ENCODE measurements at places on chromosomes 6 and 20. TPM values are rescaled to one million over a fixed set of nuclear protein-coding genes. Genes with fewer than 3 reads are reported as not detected.

DNA sequence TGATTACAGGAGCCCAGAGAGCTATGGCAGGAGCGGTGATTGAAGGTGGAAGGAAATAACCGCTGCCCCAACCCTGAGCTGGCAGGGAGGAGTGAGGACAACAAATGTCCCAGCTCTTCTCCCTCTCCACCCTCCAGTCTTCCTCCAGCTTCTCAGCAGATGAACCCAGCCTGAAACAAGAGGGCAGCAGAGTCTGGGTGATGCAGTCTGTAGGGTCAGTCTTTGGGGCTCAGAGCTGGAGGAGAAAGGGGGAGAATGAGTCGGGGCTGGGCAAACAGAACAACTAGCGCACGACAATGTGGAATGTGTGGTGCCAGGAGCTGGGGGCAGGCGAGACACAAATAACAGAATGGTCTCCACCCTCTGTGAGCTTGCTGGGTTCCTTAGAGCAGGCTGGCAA is 4.5 kb upstream of the GUCA1A start:
- no peaks in the 10 kb centered on the region for H3K27me3 ChIP-seq
- H3K4me1 ChIP-seq, result 0 out of 2 replicates have a peak, but pooled peaks cover 3% of the 10 kb centered on the region
- no peaks in the 10 kb centered on the region for H3K36me3 ChIP-seq
- no peak for DNase-seq
- no peak overlapping the region for H3K27ac ChIP-seq

DNA sequence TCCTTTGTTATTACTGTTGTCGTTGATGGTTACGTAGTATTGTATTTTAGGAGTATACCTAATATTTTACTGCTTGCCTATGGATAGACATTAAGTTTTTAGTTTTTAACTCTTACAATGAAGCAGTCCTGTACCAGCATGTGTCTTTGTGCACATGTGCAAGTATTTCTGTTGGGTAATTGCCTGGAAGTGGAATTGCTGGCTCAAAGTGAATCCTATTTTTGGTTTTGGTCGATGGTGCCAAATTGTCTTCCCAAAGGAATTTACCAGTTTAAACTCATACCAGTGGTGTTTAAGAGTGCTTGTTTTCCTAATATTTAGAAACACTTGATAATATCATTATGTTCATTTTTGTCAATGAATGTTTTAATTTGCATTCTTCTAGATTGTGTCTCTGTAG is 75.5 kb downstream of the ANKS1A start:
- no peaks in the 10 kb centered on the region for H3K27me3 ChIP-seq
- H3K27ac ChIP-seq, result no peak overlapping the region
- no peak overlapping the region for H3K4me3 ChIP-seq
- H3K36me3 ChIP-seq, result no peaks in the 10 kb centered on the region

DNA sequence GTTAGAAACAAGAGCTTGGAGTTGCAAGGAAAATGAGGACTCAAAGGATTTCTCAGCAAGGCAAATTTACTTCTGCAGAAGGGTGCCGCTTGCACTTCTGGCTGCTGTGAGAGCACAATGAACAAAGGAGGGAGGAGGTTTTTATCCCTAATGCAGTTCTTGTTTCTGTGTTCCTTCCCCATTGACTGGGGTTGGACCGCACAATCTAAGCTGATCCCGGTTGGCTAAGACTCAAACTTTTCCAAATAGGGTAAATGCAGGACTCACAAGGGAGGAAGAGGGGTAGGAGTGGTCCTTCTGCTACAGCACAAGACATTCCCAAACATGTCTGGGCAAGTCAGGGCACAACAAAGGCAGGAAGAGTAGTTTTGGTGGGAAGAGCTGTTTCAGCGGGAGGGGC is 249.6 kb upstream of the MOCS1 start:
- no peaks in the 10 kb centered on the region for H3K27me3 ChIP-seq
- H3K4me1 ChIP-seq, result no peaks in the 10 kb centered on the region
- H3K4me3 ChIP-seq, result no peak overlapping the region
- DNase-seq, result no peak

GPR6 gene
- not detected for total RNA-seq

DNA sequence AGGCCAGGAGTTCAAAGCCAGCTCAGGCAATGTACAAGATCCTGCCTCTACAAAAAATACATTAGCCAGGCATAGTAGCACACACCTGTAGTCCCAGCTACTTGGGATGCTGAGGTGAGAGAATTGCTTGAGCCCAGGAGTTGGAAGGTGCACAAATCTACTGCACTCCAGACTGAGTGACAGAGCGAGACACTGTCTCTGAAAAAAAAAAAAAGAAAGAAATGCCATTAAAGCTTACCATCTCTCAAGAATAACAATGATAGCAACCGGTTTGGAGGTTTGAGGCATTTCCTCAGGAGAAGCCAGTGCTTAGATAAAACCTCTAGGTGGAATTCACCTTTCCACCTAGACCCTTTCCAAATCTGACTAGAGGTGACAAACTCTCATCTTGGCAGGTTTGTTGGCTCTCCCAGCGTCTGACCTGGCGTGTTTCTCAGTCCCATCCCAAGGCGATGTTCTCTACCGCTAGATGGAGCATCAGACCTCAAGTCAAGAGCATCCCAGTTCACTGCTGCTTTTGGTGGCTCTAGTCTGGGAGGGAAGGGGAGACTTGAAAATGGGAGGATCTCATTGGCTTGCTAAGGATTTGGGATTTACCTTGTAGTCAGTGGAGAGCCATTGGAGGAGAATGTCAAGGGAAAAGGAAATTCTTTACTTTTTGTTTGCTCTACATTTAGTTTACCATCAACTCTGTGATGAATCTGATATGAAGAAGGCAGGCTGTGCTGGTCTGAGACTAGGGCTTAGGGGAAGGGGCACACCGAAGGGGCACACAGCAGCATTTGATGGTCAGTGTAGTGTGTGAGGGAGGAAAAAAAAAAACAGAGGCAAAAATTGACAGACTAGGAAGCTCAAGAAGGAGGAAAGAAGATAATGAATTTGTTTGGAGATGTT is 67.9 kb downstream of the NCOA7 start:
- peak overlapping the region; percentile 69 for H3K27ac ChIP-seq
- H3K36me3 ChIP-seq, result no peaks in the 10 kb centered on the region
- DNase-seq, result peak; percentile 81
- H3K4me1 ChIP-seq, result peaks cover 13% of the 10 kb centered on the region
- no peaks in the 10 kb centered on the region for H3K27me3 ChIP-seq

CD40 gene
- not detected for total RNA-seq

DNA sequence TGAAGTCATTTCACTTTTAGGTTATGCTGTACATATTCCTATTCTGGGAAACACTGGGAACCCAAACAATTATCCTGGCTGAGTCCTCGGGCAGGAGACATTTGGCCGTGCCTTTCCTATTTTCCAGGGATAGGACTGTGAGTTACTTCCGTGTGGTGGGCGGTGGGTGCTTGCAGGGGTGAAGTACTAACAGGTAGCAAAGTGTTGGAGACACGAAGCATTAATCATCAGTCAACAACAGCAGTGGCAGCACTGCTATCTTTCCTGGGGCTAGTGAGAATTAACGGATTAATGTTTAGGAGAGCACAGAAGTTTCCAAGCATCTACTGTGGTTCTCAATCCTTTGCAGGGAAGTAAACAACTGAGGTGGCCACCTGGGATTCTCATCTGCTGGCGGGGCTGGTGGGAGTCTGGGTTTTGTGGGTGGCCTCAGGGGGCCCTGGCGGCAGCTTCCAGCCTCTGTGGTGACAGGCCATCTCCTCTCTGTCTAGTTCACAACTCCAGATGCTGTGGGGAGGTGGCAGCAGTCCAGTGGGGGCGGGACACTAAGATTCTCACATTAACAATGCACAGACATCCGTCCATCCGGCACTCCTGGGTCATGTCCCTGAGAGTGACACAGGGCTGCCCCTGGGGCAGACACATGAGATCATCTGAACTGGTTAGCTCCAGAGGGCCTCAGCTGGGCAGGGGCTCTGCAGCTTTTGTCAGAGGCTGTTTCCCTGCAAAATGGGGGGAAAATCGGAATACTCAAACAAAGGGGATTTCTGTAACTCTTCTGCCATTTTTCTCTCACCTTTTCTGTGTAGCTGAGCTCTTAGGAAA is 90.9 kb downstream of the GJA10 start:
- no peak overlapping the region for H3K27ac ChIP-seq
- no peak for DNase-seq
- H3K36me3 ChIP-seq, result no peaks in the 10 kb centered on the region
- H3K4me1 ChIP-seq, result no peaks in the 10 kb centered on the region

SLC12A5 gene
- total RNA-seq, result 1.9 TPM

DNA sequence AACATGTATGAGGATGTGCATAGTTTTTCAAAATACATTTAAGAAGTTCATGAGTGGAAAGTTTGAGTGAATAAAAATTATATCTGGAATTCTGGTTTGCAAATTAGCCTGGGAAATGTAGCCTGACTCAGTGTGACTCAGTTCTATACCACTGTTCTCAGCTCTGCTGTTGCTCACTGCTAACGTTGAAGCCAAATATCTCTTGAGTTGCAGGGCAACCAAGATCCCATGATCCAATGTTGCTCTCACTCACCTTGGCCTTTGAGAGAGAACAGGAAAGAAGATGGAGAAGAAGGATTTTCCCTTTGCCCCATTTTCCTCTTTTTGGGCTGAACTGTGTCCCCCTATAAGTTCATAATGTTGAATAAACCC is 28.9 kb downstream of the PSMB9 start:
- no peak overlapping the region for H3K4me3 ChIP-seq
- H3K36me3 ChIP-seq, result no peaks in the 10 kb centered on the region

- no peak overlapping the region for H3K27ac ChIP-seq
- no peaks in the 10 kb centered on the region for H3K4me1 ChIP-seq
- no peaks in the 10 kb centered on the region for H3K36me3 ChIP-seq
- DNase-seq, result no peak
- H3K27me3 ChIP-seq, result no peaks in the 10 kb centered on the region
- no peak overlapping the region for H3K4me3 ChIP-seq
These were observed 142.2 kb upstream of the RNF24 start for GRCh38 chr20:4157516-4157915.

DNA sequence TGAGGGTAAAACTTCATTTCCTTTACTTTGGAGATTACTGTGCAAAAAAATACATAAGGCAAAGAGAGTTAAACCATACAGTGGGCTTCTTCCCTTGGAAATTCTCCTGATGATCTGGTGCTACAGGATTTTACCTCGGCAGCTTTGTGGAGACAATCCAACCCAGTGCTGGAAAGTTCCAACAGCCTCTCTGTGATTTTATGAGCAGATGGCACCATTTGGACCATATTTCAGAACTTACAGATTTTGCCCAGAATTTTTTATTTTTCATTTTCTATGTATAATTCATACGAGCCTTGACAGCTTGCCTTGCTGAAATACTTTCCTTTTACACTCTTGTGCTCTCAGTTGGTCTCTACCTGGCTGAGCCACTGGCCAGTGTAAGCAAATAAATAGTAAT is 43.3 kb upstream of the TNFRSF21 start:
- H3K4me3 ChIP-seq, result no peak overlapping the region
- H3K27ac ChIP-seq, result no peak overlapping the region
- no peaks in the 10 kb centered on the region for H3K4me1 ChIP-seq

- H3K4me3 ChIP-seq, result peak overlapping the region; percentile 86
- no peaks in the 10 kb centered on the region for H3K36me3 ChIP-seq
- no peaks in the 10 kb centered on the region for H3K27me3 ChIP-seq
- H3K4me1 ChIP-seq, result peaks cover 60% of the 10 kb centered on the region
- peak; percentile 83 for DNase-seq
- peak overlapping the region; percentile 82 for H3K27ac ChIP-seq
These were observed 61.3 kb upstream of the EPB41L1 start for GRCh38 chr20:36093025-36093803.

- H3K4me1 ChIP-seq, result peaks cover 10% of the 10 kb centered on the region
- DNase-seq, result no peak
- peak overlapping the region; percentile 84 for H3K27ac ChIP-seq
- no peaks in the 10 kb centered on the region for H3K36me3 ChIP-seq
- H3K4me3 ChIP-seq, result no peak overlapping the region
These were observed 54.2 kb upstream of the SIRPA start for GRCh38 chr20:1840817-1841553.

- no peak overlapping the region for H3K4me3 ChIP-seq
- H3K27me3 ChIP-seq, result no peaks in the 10 kb centered on the region
- DNase-seq, result no peak
- no peaks in the 10 kb centered on the region for H3K36me3 ChIP-seq
These were observed 87.0 kb upstream of the RSPO3 start for GRCh38 chr6:127031511-127031910.

- H3K27ac ChIP-seq, result no peak overlapping the region
- H3K27me3 ChIP-seq, result no peaks in the 10 kb centered on the region
- no peak overlapping the region for H3K4me3 ChIP-seq
- no peaks in the 10 kb centered on the region for H3K4me1 ChIP-seq
These were observed 32.4 kb downstream of the SNX3 start for GRCh38 chr6:108228416-108228815.

DNA sequence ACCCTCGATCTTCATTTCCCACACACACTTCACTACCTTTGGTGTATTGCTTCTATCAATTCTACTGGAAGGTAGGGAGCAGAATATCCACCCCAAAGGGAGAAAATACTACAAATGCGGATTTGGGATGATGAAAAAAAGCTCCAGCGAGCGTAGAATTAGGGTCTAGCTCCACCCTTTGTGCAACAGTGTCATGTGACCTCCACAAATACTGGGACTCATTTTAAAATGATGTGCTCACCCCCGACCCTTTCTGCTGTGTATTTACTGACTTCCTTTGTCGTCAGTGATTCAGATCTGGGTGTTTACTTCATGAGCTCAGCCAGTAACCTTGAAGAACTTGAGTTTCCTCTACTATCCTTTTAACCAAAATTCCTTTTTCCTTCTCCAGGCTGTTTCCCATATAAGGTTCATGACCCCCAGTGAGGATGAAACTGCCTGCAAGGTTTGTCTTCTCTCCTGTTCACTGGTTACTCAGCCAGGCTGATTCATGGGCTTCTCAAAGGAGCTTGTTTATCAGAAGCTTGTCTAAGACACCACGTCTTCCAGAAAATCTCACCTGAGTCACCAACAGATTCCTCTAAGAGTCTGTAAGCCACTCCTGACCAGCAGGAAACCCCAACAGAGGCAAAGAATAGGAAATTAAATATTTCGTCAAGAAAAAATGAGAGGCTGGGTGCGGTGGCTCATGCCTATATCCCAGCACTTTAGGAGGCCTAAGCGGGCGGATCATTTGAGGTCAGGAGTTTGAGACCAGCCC is 39.6 kb upstream of the PAX1 start:
- H3K27me3 ChIP-seq, result no peaks in the 10 kb centered on the region
- H3K27ac ChIP-seq, result no peak overlapping the region
- no peak for DNase-seq
- no peaks in the 10 kb centered on the region for H3K36me3 ChIP-seq
- H3K4me1 ChIP-seq, result no peaks in the 10 kb centered on the region

- no peak overlapping the region for H3K27ac ChIP-seq
- H3K4me1 ChIP-seq, result no peaks in the 10 kb centered on the region
- no peaks in the 10 kb centered on the region for H3K36me3 ChIP-seq
- no peaks in the 10 kb centered on the region for H3K27me3 ChIP-seq
- no peak overlapping the region for H3K4me3 ChIP-seq
- no peak for DNase-seq
These were observed 47.4 kb upstream of the KIF13A start for GRCh38 chr6:18034798-18035202.

DNA sequence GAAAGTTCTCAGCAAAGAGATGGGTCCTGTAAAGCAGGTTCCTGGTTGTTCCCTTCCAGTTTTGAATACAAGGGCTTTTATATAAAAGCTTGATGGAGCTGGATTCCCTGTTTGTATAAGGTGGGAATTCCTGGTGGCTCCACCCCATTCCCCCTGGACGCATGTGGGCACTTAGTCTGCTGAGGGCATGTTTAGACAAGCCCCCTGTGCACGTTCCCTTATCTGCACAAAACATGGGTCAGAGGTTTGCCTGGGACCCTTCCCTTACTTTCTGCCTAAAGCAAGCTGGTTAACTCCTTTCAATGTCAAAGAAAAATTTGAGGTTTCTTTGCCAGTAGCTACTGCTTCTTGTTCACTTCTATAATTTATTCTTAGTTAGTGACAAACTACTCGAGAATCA is 181.1 kb downstream of the BCKDHB start:
- no peaks in the 10 kb centered on the region for H3K36me3 ChIP-seq
- H3K4me3 ChIP-seq, result no peak overlapping the region
- H3K4me1 ChIP-seq, result no peaks in the 10 kb centered on the region
- H3K27me3 ChIP-seq, result no peaks in the 10 kb centered on the region
